ENCODE measurements at places on chromosomes 11 and 22. TPM values are rescaled to one million over a fixed set of nuclear protein-coding genes. Genes with fewer than 3 reads are reported as not detected.

GRCh38 chr11:116828632-116829524 is 829 bp upstream of the APOC3 start:
- no peak overlapping the region for H3K4me3 ChIP-seq
- no peaks in the 10 kb centered on the region for H3K4me1 ChIP-seq
- H3K27me3 ChIP-seq = no peaks in the 10 kb centered on the region
- no peak overlapping the region for H3K27ac ChIP-seq

DNA sequence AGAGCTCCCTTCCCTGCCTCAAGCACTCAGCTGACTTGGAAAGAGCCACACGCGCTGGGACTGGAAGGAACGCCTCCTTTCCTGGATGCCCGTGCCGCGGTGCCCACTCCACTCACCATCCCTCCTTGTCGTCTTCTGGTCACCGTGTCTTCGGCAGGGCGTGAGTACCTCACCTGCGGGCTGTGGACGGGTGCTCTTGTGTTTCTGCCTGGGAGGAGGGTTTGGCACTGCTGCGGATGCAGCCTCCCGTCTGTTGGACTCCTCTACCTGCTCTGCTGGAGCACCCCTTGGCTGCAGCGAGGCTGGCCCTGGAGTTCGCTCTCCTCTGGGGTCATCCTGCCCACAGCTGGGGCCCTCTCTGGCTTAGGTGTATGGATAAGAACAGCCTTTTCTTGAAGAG is 612.7 kb downstream of the BRD1 start:
- H3K4me3 ChIP-seq = no peak overlapping the region
- no peak overlapping the region for H3K27ac ChIP-seq
- peaks cover 35% of the 10 kb centered on the region for H3K27me3 ChIP-seq
- H3K4me1 ChIP-seq = no peaks in the 10 kb centered on the region
- no peak for DNase-seq

Gene PTPRCAP
- polyA plus RNA-seq = 1,146 TPM

GRCh38 chr11:79062814-79063762 is 377.7 kb downstream of the TENM4 start:
- H3K27me3 ChIP-seq = no peaks in the 10 kb centered on the region
- H3K27ac ChIP-seq = no peak overlapping the region
- DNase-seq = no peak
